ENCODE measurements at places on chromosomes 7 and 10.

DNA sequence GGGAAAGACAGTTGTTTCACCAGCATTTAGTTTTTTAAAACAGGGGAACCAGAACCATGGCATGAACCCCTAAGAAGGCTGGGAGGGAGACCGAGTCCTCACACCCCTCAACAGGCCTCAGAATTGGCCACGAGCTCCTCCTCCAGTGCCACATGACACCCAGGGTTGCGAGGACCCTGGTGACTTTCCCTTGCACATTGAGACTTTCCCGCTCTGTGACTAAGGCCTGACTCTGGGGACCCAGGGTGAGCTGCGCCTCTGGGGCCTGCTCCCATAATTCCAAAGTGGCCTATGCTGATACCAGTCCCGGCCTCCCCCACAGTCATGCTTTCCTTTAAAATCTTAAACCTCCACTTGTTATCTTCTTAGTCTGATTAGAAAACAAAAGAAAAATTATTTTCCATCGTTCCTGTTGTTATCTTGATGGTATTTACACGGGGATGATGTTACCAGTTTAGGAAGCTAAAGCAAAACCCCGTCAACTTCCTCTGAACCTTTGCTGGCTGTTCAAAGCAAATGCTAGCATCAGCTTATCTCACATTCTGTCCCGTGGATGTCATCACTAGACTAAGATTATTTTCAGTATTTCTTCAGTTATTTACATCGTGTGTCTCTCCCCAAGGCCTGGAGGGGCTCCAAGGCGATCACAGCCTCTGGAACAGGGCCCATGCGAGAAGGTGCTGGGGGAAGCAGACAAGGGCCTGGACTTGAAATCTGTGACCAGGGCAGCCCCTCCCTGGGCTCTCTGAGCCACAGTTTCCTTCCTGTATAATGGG, 42.1 kb downstream of the FAM53B start:
- DNase-seq: no peak

DNA sequence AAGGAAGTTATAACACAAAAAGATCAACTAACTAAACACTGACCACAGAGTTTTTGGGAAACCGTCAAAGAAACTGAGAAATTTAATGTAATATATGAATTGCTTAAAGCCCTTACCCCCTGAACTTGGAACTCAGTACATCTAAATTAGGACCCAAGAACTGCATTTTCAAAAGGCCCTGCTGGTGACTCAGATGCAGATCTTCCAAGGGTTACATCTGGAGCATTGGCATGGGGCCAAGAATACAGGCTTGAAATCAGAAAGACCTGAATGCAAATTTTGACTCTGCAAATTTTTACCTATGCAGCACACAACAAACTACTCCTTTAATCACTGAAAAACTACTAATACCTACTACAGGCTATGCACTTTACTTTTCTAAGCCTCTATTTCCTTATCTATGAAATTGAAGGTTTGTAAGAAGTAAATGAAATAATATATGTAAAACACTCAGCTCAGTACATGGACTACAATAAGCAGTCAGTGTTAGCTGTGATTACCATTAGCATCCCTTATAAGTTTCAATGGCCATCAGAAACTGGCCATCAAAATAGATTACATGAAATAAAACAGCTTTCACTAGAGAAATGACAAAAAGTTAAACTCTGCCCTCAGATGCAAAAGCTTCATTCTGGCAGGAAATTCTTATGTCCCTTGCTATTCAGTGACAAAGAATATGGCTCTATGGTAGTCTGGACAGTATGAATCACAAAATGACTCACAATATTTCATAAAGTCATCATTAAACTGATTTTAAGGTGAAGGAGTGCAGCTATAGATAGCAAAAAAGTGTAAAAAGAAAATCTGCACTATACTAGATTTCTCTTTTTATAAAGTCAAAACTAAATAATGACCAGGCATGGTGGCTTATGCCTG, 43.6 kb downstream of the NSUN6 start:
- no peak for DNase-seq

GRCh38 chr7:152759949-152760853, 649 bp downstream of the ACTR3B start:
- DNase-seq: no peak

DNA sequence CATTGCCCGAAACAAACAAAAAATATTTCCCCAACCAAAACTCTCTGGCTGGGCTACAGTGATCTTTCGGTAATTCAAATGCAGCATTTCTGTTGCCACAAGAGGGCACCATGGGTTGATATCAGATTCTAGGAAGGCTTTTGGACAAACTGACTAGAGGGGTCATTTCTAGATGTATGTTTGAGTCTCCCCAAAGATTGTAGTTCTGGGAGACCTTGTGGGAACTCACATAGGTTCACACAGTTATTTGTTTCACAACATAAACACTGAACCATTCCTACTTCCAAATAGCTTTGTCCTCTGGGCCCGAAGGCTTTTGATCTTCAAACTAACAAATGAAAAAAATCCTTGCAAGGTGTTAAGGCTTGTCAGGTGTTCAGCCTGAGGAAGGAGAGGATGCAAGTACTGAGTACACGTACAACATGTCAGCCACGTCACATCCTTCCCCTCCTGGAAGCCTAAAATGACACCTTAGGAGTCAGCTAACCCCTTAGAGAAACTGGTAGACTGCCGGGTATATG, 37.0 kb upstream of the IL15RA start:
- DNase-seq: no peak

GRCh38 chr10:130498042-130498441, 361.9 kb downstream of the GLRX3 start:
- no peak for DNase-seq

DNA sequence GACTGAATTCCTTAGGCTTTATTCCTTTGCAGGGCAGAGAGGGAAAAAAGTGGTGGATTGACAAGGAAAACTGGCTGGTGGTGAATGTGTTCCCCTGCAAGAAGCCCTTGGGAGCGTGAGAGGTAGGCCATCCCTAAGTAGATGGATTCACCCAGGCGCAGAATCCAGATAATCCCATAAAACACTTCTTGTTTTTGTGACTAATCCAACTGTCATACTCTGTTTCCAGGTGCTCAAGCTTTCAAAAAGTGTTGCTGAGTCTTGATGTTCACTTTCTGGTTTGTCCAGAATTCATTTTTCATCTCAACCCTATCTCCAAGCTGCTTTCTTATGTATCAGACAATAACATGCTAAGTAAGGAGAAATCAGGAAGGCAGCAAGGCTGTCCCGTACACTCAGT, 250.8 kb upstream of the HABP2 start:
- no peak for DNase-seq

GRCh38 chr7:35777121-35777520, 23.7 kb upstream of the SEPTIN7 start:
- no peak for DNase-seq

DNA sequence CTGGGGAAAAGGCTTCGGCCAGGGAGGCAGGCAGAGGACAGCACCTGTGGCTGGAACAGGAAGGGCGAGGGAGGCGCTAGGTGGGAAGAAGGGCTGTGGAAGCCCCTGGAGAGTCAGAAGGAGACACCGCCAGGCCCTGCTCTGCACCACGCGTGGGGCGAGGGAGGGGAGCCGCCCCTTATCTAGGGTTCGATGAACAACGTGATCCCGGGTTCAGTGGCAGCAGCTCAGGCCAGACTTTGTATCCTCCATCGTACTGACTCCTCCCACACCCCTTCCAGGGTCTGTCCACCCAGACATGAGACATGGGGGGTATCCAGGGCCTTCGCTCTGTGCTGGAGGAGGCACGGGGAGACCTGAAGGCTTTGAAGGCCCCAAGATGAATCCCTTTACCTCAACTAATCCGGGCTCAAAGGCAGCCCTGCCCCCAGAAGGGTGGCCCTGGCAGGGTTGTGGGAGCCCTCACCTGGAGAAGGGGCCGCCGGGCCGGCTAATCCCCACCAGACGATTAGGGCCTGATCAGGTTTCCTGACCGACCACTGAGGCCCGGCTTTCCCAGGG, 110.8 kb downstream of the PDGFA start:
- no peak for DNase-seq

DNA sequence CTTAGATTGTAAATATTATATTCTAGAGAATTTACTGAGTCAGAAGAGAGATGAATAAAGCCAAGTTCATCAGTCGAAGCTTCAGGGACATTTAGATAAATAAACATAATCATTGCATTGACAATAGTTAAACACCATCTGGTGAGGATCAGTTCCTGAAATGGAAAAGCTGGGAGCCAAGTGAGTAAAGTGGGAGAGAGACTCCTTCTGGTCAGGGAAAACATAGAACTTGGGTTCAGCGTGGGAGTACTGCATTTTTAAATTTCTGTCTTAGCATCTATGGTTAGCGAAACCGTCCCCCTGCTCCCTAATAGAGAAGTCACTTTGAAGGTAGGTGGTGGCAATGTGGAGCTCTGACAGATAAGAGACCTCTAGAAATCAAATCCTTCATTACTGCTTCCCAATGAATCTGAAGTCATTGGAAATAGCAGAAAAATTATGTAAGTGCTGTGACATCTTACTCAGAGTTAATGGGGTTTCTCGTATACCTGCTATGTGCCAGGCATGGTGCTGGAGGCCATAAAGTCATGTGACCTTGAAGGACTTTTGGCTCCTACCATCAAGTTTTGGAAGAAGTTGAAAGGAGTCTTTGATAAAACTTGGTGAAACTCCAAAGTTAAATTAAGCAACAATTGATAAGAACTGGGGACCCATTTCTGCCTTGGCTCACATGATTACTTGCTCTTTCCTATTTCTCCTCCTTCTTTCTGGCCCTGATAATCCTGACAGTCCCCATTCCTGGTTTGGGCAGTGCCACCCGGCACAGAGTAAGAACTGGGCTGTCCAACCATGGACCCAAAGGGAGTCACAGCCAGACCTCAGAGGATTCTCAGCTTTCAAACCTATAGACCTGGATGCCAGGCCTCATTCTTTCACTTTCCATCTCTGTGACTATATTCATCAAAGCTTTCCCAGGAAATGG, 211.2 kb downstream of the C7orf25 start:
- DNase-seq: no peak

DNA sequence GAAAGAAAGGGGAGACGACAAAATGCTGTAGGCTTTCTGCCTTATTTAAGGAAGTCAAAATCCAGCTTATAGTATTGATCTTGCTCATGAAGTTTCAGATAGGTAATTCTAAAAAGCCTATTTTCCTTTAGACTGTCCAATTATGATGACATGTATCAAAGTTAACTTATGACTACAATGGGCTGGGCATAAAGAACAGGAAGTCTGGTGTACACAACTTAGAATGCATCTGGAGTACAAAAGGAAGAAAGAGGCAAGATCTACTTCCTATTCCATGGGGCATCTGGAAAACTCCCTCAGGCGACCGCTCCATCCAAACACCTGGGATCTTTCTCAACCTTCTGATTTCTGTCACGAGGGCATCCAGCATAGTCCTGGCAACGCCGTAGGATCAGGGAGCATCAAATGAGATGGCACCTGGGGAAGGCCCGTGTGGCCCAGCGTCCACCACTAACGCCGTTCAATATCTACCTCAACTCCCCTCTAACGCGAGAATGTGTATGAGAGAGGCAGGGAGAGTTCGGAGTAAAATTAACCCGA, 512 bp downstream of the FAM24B start:
- DNase-seq: no peak

DNA sequence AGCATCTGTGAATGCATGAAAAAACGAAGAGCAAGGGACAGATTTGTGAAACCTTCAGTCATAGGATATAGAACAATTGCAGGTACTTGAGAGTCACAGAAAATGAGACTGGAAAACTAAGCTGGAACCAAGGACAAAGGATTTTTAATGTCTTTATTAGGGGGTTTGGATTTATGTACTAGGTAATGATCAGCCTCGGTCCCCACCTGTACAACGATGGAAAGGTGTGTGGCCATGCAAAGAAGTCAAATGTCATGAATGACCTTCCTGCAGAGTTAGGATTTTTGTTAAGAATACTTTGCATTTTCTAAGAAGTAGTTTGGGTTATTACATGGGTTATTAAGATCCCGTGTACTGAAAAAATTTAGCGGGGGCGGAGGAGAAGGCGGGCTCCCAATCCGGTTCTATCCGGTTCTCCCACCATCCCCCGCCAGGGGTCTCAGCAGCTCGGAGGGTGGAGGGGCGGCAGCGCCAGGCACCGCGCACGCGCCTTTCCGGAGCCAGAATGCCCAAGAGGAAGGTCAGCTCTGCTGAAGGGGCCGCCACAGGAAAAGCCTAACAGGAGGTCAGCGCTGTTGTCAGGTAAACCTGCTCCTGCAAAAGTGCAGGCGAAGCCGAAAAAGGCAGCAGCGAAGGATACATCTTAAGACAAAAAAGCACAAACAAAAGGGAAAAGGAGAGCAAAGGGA, 327.5 kb upstream of the PLXDC2 start:
- DNase-seq: no peak

- DNase-seq: no peak
Observed at GRCh38 chr7:77626586-77627308, 69.5 kb upstream of the RSBN1L start.

DNA sequence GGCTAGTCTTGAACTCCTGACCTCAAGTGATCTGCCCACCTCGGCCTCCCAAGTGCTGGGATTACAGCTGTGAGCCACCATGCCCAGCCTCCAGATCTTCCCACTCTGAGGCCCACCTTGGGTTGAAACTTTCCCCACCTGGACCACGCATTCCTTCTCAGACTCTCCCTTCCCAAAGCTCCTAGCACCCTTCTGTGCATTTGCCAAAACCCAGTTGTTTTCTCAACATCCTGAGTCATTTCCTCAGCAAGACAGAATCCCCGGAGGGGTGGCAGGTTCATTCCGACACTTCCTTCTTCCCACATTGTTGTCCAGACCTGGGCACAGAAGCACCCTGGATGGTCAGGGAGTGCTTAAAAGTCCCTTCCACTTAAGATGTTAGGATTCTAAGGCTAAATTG, 28.9 kb downstream of the BAG3 start:
- no peak for DNase-seq

GRCh38 chr10:79483948-79484347, 28.4 kb upstream of the EIF5AL1 start:
- DNase-seq: no peak

GRCh38 chr7:86939197-86939814, 120.1 kb downstream of the ELAPOR2 start:
- peak; percentile 20 for DNase-seq

DNA sequence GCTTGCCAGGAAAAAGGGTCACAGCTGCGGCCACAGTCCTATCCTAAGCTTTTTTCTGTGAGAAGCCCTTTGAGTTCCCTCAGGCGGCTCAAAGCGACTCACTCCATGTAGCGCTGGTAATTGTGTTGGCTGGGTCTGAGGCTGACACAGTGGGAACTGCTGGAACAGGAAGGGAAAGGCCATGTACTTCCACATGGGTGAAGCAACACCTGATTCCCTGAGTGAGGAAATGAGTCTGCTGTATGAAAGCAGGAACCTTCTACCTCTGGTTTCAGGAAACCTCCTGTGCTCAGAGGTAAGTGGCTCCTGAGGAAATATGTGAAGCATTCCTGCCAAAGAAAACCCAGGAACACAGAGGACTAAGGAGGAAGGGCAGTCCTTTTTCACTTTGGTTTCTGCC, 734.6 kb upstream of the SORCS1 start:
- DNase-seq: no peak
